ENCODE measurements at places on chromosomes 4 and X.

GRCh38 chr4:152243896-152244595 lies 291.8 kb downstream of the FBXW7 start:
- DNase-seq, result no peak

- DNase-seq, result no peak
These were observed 195.8 kb downstream of the MAML3 start for GRCh38 chr4:139957986-139958738.

GRCh38 chrX:114675365-114675764 lies 91.5 kb downstream of the HTR2C start:
- DNase-seq, result no peak

- DNase-seq, result no peak
These were observed 6.7 kb downstream of the SPATA4 start for GRCh38 chr4:176188654-176189053.

- no peak for DNase-seq
These were observed 58.1 kb upstream of the INTU start for GRCh38 chr4:127574643-127575042.

- DNase-seq, result no peak
These were observed 1.6 kb upstream of the SLC10A4 start for GRCh38 chr4:48481581-48481980.

DNA sequence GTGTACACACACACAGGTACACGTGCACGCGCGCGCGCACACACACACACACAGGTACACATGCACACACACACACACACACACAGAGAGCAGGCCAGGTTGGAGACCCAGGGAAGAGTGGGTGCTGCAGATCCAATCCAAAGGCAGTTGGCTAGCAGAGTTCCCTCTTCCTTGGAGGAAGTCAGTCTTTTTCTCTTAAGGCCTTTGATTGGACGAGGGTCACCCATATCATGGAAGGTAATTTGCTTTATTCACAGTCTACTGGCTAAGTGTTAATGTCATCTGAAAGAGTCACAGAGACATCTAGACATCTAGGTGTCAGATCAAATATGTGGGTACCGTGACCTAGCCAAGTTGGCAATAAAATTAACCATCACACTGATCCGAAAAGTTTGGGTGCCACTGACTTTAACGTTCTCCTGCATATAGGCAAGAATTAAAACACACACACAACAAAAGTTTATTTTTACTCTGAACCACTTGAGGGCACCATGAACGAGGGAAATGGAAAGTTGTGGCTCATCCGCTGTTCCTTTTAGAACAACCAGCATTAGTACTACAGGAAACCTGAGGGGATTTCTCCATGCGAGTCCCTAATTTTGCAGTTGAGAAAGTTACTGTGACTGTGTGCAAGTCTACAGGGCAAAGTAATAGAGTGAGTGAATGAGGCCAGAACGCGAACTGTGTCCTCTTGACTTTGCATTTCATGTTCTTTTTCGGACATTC lies 66.0 kb upstream of the STOX2 start:
- DNase-seq, result no peak

DNA sequence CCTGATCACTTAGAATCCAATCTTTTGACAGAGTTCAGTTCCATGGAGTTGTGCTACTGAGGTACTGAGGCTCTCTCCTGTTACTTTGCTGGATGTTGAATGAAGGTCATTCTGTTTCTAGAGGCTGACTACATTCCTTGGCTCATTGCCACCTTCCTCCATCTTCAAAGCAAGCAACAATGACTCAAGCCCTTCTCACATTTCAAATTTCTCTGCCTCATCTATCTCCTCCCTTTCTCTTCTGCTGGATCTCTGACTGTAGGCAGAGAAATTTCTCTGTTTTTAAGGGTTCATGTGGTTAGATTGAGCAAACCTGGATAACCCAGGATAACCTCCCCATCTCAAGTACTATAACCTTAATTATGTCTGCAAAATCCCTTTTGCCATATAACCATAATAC lies 775.4 kb downstream of the STPG2 start:
- no peak for DNase-seq

DNA sequence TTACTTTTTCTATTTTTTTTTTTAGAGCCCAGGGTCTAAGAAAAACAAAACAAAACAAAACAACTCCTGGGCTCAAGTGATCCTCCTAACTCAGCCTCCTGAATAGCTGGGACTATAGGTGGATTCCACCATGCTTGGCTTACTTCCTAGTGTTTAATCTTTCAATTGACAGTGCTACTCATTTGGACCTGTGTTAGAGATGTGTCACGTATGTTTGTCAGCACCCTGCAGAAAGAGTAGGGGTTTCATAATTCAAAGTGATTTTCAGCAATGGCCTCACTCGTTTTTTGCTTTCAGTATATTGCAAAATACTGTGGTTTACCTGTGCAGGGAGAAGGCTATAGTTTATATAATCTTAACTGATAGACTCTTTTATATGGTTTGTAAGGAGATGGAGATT lies 71.6 kb upstream of the TEX13D start:
- DNase-seq, result no peak

DNA sequence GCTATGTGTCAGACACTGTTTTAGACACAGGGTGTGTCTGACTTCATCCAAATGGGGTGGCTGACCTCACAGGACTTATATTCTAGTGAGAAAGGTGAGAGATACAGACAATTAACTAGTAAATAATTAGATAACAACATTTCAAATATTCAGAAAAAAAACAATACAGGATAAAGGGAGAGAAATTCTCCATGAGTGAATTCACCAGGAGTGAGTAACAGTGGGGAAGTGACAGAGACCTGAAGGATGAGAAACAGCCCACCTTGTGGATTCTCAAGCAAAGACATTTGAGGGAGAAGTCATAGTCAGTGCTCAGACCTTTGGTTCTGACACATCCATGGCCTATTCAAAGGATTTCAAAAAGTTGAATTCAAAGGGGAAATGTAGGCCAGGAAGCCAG lies 627.9 kb downstream of the IQCM start:
- DNase-seq, result no peak

DNA sequence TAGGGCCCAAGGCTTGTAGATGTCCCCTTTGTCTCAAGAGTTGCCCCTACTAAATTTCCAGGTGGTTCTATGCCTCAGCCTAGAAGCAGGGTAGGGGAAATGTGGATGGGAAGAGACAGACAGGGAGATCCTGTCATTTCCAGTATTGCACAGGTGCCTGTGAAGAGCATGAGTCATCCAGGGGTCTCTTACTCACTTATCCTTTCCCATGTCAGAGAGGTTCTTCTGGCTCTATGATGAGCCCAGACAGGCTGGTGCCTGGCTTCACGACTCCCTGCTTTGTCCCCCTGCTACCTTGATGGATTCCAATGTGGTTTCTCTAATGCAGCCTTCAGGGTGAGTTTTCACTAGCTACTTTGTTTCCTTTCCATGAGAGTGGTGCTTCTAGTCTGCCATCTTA lies 35.2 kb upstream of the DDX60 start:
- no peak for DNase-seq

DNA sequence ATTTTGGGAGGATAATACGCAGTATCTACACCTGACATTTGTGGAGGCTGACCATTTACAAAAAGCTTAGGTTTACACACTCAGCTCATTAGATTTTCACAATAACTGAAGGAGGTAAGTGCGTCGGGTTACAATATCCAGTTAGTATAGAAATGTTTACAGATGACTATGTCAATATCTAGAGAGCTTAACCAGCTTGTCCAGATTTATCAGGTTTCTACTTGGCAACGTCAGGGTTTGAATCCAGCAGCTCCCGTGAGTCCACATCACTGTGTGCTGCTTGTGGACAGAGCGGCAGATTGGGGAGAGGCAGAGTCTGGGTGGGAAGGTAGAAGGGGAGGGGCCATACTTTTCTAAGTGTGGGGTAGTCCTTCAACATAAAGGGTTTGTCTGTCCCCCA lies 28.3 kb downstream of the ARHGAP10 start:
- no peak for DNase-seq

DNA sequence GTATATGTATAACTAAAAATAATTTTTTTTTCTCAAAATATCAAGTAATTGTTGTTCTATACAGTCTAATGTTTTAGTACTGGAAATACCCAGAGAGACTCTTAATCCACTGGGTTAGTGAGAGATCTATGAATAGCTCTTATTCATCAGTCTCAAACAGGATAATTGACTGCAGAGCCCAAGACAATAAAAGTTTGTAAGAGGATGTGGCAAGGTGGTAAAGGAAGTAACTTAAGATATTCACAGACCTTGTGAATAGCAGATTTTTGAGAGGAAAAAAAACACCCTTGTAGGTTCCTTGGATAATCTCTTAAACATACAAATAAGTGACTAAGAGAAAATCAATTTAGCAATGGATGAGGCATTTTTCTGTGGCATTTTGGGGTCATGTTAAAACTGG lies 210.9 kb upstream of the FAM241A start:
- no peak for DNase-seq
